ENCODE measurements at places on chromosomes 7 and 10.

GRCh38 chr10:78600121-78600665 is 468.6 kb upstream of the ZMIZ1 start:
- DNase-seq: no peak

GRCh38 chr7:96931891-96932290 is 73.5 kb upstream of the DLX6 start:
- no peak for DNase-seq

DNA sequence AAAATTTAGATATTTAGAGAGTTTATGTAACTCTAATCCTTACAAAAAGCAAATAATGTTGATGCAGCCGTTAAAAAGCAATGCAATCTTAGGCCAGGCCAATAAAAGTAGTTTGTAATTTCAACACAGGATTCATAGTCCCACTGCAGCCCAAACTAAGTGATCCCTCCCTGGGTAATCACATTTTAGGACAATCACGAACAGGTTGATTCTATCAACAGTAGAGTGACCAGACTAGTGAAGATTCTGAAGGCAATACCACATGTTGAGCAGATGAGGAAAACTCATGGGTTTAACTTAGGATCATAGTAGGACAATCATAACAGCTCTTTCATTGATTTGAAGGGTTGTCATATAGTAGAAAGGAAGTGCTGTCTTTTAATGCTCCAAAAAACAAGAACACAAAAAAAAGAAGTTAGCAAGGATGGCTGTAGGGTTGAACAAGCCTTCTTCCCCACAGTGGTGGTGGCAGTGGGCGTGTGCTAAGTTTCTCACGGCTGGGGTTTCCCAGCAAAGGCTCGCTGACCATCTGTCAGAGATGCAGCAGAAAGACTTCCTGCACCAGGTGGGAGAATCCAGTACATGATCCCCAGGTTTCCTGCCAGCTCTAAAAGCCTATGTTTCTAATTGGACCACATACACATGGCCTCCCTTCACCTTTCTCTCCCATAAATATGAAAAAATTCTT is 212.2 kb downstream of the CHRM2 start:
- DNase-seq: no peak

DNA sequence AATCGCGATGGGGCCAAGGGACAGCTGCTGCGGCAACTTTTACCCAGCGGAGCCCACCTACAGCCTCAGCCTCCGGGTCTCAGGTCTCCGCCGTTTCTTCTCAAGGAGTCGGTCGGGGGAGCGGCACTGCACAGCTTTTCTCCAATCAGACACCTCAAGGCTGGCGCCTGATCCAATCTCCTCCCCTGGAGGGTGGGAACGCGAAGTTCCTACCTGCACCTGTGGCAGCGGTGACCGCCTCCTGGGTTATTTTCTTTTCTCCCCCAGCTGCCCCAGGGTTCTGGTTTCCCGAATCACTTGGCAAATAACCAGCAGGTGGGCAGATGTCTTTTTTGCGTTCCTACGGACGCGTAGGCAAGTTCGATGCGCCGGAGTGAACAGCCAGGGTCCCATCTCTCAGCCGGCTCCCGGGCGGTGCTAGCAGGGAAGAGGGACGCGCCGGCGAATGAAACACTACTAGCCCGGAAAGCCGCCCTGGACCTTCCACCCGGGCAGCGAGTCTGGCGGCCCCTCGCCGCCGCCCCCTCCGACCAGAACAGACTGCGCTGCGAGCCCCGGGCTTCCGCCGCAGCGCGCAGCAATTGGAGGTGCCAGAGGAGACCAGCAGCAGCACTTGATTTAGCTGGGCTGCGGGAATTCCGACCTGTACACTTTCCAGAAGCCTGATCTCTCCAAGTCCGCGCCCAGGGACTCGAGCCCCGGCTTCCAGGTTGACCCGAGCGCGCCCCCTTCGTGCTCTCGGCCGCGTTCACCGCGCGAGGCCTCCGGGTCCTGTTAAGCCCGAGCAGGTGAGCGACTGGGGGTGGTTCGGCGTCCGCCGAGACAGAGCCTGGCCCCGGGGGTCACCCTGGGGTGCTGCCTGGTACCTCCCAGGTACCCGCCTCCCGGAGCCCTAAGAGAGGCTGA is at the start of gene PRR15:
Gene PRR15, plus strand, starts transcription at position 246 of the 906 bp plus-strand sequence. CDS start 2,495 bp downstream, outside the sequence.
- no peak for DNase-seq

- no peak for DNase-seq
Observed at GRCh38 chr10:13865758-13866491, 279.2 kb downstream of the PRPF18 start.

DNA sequence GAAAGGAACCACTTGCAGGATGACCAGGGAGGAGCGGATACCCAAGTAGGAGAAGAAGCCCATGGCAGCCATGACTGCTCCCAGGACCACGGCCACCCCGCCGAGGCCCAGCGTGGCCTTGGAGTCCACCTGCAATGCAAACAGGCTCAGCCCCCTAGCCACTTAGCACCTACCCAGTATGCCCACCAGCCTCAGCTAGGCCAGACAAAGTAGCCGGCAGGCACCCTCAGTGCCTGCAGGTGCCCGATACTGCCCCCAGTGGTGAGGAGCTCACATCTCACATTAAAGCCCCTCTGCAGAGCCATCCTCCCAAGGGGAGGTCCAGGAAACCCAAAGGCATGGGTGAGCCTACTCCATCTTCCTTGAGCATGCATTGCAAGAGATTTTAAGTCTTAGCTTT is 6.6 kb downstream of the NPC1L1 start:
- DNase-seq: peak; percentile 13

DNA sequence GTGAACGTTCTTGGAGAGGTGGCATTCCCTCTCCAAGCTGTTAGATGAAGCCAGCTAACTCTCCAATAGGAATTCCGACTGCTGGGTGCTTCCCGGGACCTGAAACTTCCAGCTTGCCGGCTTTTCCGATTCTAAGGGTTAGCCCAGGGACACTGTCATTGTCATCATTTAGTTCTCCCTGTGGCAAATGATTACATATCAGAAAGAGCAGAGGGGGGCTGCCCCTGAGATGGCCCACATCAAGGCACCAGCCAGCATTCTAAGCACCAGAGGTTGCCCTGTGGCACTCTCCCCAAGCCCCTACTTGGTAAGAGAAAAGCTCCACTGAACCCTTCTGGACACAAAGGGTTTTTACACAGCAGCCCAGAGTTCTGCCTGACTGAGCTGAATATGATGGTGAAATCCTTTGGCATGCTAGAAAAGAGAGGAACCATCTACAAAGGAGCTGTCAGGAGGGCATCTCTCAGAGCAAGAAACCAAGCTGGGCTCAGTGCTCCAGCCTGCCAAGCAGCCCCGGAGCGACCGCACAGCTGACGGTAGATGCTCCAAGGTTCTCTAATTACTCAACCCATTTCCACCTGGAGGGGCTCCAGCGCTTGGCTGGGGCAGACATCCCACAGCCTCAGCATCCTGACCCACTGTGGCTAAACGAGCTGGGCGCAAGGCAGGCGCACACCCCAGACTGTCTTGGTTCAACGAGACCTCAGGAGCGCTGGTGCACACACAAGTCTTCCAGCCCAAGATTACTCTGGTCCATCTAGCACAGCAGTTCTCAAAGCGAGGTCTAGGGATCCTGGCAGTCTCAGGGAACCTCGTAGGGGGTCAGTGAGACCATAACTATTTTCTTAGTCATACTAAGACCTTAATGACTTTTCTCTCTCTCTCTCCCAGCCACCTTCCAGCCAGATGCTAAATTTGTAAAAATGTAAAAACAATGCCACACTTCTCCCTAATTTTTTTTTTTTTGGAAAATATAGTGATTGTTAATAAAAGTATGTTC is 160.5 kb downstream of the GFRA1 start:
- no peak for DNase-seq

All from NCI-H1930 (cell line).